ENCODE measurements at places on chromosomes 5 and 9.

DNA sequence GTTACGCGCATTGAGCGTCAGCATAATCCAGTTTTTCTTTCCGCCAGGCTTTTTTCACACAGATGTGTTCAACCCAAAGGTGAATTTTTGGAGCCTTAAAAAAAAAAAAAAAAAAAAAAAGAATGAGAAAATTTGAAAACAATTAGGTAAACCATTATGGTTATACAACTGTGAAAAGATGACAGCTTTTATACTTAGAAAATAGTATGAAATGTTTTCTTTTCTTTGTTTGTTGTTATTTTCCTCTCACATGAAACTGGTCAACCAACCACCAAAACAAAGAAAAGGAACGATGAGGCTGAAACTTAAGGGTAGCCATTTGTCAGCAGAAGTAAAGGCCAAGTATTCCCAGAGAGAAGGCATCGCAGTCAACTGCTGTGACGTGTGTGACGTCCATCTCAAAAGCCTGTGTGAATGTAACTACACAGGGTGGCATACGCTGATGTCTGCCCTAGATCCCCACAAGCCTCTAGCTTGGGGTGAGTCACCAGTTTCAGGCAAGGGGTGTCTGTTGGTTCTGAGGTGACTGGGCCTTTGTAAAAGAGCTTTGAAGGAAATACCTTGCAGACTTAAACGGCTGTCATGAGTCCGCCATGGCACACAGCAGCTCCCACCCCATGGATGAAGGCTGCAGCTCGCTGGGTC is 182.9 kb downstream of the AOPEP start:
- DNase-seq, result no peak

DNA sequence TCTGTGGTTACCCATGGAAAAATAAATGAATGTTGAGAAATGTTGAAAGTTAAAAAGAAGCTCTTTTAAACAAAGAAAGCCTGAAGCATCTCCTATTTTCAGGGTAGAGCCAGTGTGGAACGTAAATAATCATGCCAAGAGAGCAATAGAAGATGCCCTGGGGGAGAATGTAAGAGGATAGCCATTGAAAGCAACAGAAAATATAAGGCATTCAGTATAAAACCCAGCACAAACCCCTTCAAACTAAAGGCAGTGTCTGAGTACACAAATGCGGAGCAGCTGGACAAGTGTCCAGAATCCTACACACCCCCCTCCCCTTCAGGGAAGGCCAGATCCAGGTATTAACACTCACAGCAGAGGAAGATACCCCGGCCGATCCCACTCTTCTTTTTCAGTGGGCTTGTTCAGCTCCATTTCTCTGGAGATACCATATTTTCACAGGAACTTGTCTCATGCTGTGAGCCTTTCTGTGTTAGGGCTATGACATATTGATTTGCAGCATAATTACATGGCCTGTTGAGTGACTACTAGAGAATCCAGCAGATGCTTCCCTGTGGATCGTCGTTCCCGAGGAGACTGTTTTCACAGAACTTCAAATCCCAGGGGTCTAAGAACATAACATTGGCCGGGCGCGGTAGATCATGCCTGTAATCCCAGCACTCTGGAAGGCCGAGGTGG is 101.2 kb downstream of the PLK2 start:
- DNase-seq, result no peak

- no peak for DNase-seq
These were observed 14.4 kb downstream of the GLDC start for GRCh38 chr9:6631207-6631512.

DNA sequence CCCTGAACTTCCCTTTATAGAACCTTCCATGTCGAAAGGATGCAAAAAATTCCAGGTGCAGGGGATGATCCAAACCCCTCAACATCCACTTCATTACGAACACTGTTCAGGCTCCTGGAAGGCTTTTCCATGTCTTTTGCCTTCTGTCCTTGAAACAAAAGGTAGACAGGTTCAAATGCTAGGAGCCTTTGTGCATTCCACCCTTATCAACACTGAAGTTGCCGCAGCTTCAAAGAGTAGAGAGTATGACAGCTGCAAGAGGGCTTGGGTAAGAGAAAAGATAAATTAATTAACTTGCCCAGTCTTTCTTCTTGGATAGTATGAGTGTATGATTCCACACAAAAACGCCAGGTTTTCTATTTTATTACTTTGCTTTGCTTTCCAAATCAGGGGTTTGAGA is 269.1 kb upstream of the MSX2 start:
- DNase-seq, result no peak

DNA sequence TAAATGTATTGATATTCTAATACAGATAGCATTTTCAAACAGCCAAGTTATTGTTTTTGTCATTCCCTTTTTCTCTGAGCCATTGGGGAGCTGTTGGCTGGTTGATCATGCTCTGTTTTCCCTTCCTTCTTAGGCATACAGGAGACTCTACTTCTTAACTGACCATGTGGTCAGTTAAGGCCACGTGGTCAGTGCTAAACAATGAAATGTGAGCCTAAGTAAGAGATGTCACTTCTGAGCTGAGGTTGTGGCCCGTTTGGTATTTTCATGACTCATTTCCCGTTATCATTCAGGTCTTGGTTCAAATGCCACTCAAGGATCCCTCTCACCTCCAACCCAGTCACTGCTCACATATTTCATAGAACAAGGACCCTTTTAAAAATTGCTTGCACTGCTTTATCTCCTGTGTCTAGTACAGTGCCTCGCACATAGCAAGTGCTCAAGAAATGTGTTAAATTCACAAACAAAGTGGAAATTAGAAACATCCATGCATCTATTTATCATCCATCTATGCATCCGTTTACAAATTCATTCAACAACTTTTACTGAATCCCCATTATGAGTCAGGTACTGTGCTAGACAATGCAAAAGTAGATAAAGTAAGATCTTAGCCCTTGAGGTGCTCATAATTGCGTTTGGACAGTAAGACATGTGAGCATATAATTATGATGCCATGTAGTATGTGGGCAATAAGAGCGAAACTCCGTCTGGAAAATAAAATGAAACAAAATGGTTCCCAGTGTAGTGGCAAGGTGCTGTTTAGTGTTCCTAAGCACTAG is 50.7 kb downstream of the ARRDC3 start:
- DNase-seq, result no peak

- no peak for DNase-seq
These were observed 181.2 kb upstream of the EDIL3 start for GRCh38 chr5:84565866-84566265.

DNA sequence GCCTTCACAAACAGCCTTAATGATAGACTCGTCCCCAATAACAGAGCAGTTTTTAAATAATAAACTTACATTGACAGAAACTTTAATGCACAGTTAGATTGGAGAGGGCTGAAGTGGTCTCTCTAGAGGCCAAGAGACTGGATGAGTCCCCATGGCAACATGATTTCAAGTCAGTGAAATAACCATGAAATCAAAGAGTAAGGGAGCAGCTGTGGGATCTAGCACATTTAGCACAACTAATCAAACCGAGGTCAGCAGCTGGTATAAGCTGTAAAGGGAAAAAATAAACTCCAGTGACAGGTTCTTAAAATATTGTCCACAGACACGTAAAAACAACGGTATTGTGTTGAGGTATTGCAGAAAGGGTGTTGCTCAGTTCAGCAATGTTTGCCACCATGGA is 916.6 kb downstream of the DNAH5 start:
- no peak for DNase-seq

Measured in iPS DF 6.9 (cell line).